Stimulated activated CD8-positive, alpha-beta memory T cell treated with anti-CD3 and anti-CD28 coated beads, Interleukin-2, amount 100 ng/mL, for 1 hour (primary cell): ENCODE measurements at places on chromosomes 12 and 14.

DNA sequence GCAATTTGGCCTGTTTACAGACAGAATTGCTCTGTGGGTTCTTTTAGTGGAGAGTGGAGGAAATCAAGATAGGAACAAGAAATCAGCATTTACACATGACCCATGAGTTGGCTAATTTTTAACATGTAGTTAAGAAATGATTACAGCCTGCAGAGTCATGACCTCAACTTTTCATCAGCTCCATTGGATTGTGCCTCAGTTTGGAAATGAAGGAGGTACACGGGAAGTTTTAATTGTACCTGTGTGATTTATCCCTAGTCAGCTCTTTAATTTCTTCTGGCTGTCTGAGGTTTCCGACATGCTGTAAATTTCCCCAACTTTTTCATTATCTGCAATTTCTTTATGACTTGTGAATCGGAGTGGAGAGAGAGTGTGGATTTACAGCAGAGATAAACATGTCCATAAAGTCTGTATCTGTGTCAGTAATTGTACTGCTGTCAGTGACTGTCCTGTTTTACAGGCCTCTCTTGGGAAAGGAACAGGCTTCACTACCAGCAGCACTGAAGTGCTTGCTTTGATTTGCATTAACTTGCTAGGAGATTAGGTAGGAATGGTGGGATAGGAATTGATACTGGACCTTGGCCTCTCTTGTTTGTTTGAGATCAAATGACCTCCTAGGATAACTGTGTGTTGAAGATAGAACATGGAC is 49.2 kb downstream of the LIN52 start:
- no peak for DNase-seq

DNA sequence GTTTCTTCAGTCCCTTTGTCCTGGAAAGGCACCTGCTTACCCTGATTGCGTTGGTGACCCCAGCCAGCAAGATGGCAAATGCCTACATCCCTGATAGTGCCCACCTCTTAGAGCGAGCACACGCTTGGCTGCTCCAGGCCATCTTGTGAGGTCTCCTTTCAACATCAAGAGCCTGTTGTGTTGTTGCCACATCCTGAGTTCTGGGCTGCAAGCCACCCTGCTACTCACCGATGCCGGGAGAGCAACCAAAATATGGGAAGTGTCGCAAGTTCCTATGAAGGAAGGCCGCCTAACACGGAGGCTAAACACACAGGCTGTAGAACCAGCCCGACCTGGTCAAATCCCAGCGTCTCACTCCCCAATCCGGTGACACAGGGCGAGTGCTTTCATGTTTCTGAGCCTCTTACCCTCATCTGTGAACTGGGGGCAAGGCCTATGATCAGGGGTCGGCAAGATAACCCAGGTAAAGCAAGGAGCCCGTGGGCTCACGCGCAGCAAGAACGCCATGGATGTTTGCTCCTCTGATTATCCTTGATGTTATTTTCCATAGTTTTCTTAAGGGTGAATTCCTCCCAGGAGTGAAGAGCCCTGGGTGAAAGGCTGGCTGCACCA is 98.4 kb downstream of the LGMN start:
- DNase-seq = no peak

- DNase-seq = no peak
Observed at GRCh38 chr12:94643606-94644005, 6.8 kb downstream of the TMCC3 start.

DNA sequence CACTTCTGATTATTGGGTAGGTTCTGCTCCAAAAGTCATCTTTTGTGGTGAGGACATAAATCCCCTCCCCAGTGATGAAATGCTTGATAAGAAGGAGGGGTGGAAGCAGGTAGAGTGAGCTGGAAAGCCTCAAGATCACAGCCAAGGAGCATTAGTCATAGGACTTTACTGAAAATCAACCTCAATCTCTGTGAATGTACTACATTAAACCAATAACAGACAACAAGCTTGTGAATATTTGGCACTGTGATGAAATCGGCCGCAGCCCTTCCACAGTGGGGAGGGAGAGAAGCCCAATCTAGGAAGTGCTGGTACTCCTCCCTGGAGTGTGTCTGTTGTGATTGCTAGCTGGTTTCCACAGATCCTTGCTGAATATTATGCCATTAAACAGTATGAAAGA is 41.2 kb upstream of the PTCSC3 start:
- DNase-seq = no peak

GRCh38 chr14:70782361-70782760 is 27.0 kb downstream of the MAP3K9 start:
- DNase-seq = no peak

DNA sequence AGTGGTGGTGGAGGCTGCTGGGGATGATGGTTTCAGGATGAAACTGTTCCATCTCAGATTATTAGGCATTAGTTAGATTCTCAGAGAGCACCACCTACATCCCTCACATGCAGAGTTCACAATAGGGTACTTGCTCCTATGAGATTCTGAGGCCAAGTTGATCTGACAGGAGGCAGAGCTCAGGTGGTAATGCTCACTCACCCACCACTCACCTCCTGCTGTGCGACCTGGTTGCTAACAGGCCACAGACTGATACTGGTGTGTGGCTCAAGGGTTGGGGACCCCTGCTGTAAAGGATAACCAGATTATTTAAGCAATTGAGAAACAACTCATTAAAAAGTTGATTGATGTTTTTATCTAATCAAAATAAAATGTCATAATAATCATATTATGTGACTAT is 248.5 kb downstream of the RERGL start:
- DNase-seq = no peak

DNA sequence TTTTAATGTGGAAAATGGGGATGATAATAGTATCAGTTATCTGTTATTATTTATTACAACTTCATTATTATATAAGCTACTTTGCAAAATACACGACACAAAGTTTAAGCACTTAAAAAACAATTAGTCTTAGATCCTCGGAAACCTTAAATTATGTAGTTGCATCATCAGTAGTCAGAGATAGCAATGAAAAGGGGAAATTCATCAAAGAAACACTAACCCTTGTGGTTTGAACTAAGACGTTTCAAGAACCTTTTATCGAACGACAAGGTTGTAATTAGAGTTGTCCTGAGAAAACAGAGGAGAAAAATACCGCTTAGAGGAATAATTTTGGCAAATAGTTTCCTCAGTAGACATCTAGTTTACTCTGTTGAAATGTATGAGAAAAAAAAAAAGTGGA is 198.5 kb downstream of the PTPRO start:
- DNase-seq = no peak

GRCh38 chr12:119659289-119659897 is 8.5 kb upstream of the PRKAB1 start:
- no peak for DNase-seq

DNA sequence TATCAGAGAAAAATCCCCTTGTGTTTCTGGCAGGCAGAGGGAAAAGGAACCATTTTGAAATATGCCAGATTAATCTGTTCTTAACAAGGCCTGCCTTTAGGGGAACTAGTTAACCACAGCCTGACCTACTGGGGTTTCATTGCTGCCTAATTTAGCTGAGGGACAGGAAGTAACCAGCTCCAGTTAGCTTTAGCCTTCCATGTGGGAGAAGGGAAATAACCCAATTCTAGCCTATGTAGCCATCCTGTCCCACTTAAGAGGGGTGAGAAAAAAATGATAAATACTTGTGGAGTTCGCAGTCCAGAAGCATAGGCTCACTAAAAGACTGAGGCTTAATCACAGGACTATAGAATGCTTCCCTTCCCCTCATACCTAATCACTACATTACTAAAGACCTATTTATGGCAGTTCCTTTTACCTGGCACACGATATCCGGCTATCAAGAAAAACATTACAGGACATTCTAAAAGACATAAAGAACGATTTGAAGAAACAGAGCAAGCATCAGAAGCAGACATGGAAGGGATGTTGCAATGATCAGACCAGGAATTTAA is 22.8 kb downstream of the COX8C start:
- DNase-seq = no peak

- no peak for DNase-seq
Observed at GRCh38 chr12:53004178-53004577, 2.1 kb upstream of the EIF4B start.

GRCh38 chr12:53320352-53321195 is 836 bp downstream of the AAAS start:
- no peak for DNase-seq

GRCh38 chr12:61308220-61308619 is 952.0 kb upstream of the USP15 start:
- DNase-seq = no peak

GRCh38 chr14:36028218-36028617 is 148.3 kb downstream of the PTCSC3 start:
- DNase-seq = no peak

- no peak for DNase-seq
Observed at GRCh38 chr12:78177298-78177697, 346.6 kb downstream of the NAV3 start.

DNA sequence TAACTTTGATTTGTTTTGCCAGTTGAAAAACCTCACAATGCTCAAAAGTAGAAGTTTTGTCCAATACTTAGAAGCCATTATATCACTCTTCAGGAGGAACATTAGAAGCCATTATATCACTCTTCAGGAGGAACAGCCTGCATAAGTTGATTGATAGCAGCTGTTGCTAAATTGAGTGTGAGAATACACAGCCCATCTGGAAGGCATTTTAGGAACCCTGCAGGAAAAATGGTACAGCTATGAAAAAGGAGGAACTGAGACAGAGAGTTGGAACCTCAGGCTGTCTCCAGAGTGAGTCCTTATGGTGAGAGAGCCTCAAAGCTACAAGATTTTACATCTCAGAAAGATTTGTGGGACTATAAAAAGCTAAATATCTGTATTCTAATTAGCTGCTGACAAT is 207.0 kb downstream of the MYRFL start:
- DNase-seq = no peak

GRCh38 chr12:124524231-124524925 is 43.0 kb downstream of the NCOR2 start:
- DNase-seq = no peak

DNA sequence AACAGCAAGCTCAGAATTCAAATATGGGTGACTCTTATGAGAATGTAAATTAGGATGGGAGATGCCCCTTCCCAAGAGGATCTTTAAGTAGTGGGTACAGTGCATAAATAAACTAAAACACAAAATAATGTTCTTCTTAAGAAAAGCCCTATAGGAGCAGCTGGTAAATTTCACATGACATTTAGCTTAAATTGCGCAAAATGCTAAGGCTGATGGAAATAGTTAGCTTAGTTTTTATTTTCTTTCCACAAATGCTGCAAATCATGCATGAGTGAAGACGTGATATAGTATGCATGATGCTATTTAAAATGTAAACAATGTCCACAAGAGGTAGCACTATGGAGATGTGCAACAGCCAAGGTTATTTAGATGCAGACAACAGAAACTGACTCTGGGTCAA is 328.1 kb downstream of the ATP23 start:
- DNase-seq = no peak

GRCh38 chr14:71346685-71347084 is 439.4 kb downstream of the PCNX1 start:
- no peak for DNase-seq

GRCh38 chr14:100736269-100737180 is 9.8 kb downstream of the DLK1 start:
- DNase-seq = no peak

DNA sequence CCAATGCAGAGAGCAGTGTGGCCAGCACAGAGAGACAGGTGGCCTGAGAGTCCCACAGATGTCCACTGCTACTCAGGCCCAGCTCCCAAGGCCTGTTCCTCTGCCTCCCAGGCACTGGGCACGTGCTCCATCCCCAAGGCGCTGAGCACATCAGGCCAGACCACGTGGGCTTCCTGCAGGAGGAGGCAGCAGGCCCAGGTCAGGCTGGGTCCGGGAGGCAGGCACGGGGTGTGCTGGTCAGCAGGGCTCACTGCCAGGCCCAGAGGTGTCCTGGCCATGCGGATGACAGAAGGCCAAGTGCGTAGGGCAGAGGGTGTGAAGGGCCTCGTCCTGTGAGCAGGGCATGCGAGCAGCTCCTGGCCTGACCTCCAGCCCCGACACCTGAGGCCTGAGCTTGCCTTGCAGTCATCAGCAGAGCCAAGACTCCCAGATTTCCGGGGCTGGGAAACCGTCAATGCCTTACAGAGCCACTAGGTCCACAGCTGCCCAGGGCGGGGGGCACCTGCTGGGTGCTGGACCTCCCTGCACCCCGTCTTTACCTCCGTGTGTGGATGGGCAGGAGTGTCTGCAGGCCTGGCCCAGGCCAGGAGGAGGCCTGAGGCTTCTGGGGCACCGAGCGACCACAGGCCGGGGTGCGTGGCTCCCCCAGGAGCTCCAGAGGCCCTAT is 14.9 kb downstream of the TRMT61A start:
- DNase-seq = no peak

DNA sequence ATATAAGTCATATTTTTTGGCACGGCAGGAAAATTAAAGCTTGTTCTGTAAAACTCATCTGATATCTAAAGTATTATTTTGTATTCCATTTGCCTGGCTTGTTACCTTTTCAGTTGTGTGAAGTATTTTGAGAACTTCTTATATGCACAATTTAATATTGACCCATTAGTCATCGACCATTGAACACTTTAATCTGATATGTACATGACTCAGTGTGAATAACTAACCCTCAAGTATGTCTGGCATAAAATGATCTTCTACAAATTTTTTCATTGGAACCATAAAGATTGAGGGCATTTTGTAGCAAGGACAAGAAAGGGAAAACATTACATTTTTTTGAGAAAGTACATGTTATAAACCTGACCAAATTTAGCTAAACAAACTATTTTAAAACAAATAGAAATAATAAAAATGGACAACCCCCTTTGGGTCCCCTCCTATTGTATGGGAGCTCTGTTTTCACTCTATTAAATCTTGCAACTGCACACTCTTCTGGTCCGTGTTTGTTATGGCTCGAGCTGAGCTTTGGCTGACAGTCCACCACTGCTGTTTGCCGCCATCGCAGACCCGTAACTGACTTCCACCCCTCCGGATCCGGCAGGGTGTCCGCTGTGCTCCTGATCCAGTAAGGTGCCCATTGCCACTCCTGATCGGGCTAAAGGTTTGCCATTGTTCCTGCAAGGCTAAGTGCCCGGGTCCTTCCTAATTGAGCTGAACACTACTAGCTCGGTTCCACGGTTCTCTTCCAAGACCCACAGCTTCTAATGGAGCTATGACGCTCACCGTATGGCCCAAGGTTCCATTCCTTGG is 118.8 kb downstream of the SLC6A15 start:
- no peak for DNase-seq

GRCh38 chr12:53623548-53624385 is 2.4 kb downstream of the ATF7 start:
- DNase-seq = no peak

GRCh38 chr14:53336729-53337128 is 183.6 kb upstream of the DDHD1 start:
- DNase-seq = no peak

DNA sequence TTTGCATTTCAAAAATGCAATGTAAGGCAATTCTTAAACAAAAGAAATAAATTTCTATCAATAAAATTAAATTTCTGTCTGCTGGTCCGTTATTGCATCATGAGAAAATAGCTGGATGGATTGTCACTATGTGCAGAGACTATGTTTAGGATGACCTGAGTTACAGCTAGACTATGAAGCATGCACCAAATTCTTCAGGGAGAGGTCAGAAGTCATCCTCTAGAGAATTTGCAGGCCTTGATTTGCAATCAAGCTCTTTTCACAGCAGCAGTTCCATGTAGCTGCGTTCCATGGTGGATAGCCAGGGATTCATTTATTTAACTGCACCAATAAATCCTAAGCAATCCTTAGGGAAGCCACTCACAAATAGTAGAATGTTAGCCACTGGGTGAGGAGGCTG is 253.7 kb downstream of the MSRB3 start:
- no peak for DNase-seq
